ENCODE measurements at places on chromosomes 5 and 9.
A peak's percentile ranks its signal among the peaks of the same experiment; 100 is the strongest.

DNA sequence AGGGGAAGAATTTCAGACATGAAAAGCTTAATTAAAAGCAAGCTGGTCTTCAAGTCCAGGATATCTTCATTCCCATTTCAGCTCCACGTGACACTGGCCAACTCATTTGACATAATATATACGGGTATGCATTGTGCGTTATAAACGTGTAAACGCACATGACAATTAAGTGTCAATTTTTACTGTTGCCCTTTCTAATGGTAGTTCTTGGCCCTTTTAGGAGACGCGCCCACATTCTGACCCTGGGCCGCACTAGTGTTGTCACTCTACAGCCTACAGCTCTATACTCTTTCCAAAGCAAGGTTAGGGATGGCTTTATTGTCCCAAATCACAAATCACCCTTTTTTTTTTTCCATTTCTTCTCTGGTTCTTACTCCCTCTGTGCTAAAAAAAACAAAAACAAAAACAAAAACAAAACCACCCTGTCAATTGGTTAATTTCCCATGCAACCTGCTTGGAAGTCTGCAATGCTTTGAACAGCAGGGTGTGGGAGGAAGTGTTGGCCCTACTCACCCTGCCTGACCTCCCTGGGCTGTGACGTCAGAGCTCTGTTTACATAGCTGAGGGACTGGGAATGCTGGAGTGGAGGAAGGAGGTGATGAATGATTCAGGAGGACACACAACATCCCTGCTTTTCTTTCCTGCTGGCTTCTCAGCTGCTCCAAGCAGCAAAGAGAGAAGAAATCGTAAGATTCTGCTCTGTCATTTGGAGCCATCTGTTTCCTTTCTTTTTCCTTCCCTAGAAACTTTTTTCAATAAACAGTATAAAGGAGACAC is 19.3 kb downstream of the RFK start:
- peak; percentile 78 for DNase-seq

DNA sequence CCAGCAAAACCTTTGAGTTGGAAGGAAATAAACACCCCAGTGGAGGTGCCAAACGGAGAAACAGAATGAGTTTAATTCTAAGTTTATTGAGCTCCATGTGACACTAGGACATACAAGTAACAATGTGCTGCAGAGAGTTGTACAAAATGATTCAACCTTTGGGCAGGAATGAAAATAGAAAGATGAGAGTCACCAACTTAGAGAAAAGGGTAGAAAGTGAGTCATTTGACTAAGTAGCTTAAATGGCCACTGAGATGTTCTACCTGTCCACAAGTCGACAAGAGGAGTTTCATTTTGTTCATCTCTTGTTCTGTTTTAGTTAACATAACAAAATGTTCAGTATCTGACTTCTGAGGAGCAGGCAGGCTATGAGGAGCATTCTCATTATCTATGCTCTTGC is 284.7 kb downstream of the NR2F1-AS1 start:
- no peak for DNase-seq

DNA sequence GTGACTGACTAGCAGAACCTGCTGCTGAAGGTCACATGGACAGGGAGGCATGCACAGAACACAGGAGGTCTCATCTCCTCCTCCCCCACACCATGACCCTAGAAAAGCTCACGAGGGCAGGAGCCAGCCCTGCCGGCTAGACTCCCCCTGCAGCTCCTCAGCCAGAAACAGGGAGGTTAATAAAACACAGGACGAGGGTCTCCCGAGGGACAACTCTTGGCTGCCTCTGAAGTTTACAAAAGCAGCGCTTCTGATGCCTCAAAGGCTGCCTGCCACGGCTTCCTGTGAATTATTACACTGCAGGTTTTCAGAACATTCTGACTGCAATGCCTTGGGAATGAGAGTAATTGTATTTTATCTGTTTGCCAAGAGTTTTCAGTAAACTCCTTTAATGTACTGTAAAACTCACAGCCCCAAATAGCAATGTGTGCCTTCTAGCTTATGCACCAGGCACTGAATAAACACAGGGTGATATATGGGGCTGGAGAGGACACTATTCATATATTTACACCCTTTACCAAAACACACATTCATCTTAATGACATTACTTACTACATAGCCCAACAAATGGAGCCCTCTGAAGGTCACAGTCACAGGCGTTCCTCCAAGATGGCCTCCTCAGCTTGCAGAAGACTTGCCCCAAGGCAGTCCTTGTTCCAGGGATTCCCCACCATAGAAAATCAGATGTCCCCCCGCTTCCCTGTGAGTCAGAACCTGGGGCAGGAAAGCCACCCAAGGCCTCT is 83.7 kb downstream of the C5orf15 start:
- DNase-seq = no peak

DNA sequence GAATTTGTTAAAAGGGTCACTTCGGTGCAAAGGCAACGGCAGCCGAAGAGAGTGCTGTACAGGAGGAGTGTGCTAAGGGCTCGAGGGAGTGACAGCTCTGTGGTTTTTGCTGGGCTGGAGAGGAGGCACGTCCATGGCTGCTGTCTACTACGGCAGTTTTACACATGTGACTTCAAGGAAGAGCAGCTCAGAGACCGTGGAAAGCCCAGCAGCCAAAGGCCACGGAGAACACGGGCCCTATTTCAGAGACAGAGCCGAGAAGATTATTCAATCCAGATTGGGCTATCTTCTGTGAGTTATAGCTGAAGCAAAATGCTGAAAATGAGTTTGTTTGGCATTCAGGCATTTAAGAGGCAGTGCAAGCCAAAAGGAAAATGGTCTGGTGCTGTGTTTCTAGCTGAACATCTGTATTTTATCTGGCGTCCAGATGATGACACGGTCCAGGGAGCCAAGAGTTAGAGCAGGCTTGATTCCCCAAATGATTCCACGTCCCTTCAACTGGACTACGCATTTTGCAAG is 96.4 kb downstream of the RFK start:
- DNase-seq = no peak

GRCh38 chr9:75892216-75892911 is 1.9 kb downstream of the PCSK5 start:
- peak; percentile 17 for DNase-seq

DNA sequence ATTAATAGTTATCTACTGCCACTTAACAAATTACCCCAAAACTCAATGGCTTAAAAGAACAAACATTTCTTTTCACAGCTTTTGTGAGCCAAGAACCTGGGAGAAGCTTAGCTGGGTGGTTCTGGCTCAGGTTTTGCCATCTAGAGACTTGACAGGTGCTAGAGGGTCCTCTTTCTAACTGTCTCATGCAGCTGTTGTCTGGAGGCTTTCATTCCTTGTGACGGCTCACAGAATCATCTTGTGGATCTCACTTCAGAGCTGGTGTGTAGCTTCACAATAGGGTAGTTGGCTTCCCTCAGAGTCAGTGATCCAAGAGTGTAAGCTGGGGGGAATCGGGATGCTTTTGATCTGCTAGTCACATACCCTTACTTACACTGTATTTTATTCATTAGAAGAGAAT is 81.2 kb upstream of the APC start:
- DNase-seq = no peak

GRCh38 chr5:4082966-4083564 is 487.4 kb downstream of the IRX1 start:
- no peak for DNase-seq

Data from pancreas (tissue), 10 donors.